ENCODE measurements at places on chromosomes 4 and X.

DNA sequence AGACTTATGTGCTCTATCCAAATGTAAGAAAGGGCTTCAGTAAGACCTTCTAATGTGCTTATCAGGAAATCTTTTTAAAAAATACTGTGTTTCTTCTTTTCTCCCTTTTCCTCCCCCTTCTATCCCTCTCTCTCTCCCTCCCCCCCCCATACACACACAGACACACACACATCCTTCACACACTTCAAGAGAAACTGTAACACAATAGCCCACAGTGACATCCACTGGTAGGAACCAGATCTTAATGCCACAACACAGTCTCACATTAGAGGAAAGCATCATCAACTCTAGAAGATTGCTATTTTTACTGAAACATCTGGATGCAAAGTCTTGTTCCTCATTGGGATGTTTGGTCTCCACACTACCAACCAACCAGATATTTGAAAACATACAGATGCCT lies 4.6 kb downstream of the PCDH19 start:
- DNase-seq: no peak

GRCh38 chrX:50442426-50443116 lies 28.1 kb downstream of the DGKK start:
- no peak for DNase-seq

GRCh38 chrX:114268643-114269042 lies 315.2 kb upstream of the HTR2C start:
- DNase-seq: no peak

GRCh38 chrX:18938710-18939109 lies 45.2 kb downstream of the PHKA2 start:
- DNase-seq: no peak

DNA sequence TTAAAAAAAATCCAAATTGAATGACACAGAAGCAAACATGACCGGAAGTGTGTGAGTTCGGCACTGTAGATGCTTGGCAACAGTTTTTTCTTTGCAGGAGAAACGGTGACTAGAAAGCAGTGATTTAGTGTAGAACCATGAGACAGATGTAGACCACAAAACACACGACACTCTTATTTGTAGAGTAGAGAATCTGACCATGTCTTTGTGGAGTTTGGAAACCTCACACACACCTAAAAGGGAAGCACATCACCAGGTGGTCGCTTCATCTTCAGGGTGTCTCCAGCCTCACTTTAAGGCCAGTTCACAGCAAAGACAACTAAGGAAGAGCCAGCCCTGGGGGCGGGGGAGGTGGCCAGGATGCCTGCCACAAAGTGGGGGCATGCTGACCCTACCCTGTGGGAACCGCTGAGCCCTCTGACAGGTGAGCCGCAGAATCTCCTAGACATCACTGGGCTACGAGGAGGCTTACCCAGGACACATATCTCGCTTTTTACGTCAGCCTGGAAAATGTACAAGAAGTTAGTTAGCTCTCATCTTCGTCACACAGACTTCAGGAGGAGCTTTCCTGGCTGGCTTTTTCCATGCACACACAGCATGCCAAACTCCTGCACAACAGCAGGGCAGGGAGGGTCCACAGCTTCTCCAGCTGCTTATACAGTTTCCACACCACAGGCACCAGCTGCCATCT lies 64.4 kb upstream of the PDLIM3 start:
- no peak for DNase-seq

- DNase-seq: no peak
Observed at GRCh38 chr4:171710743-171711142, 102.5 kb upstream of the GALNTL6 start.

DNA sequence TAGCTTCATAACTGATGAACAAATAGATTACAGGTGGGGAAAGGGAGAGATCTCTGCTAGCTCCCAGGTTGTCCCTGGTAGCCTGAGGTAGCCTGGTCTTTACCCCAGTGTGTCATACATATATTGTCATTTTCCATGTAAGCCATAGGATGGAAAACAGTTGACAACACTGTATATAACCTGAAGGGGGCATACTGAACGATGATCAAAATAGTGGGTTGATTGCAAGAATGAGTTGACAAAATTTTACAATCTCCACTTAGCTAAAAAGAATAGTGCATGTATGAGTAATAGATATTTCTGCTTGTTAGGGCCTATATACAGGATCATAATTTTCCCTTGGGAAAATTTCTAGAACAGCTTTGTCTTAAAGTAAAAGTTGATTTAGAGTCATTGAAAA lies 304.1 kb upstream of the HAND2 start:
- no peak for DNase-seq

GRCh38 chr4:109199585-109199984 lies 102.9 kb downstream of the COL25A1 start:
- no peak for DNase-seq

GRCh38 chr4:42397635-42398170 lies 415 bp downstream of the SHISA3 start:
- DNase-seq: no peak

DNA sequence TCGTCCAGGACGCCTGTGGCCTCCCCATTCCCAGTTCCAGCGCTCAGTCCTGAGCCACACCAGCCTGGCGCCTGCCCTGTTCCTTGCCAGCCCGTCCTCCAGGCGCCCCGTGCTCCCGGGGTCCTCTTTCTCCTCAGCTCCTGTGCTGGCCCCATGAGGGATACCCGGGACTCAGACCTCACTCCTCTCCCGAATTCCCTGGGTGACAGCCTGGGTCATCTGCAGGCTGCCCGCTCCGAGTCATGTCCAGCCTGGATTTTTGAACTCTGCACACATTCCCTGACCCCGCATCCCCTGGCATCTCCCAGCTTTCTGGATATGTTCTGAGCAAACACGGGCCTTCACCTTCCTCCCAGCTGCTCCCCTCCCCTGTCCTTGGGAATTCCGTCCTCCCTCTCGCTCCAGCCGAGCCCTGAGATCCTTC lies 14.9 kb upstream of the ADD1 start:
- no peak for DNase-seq

DNA sequence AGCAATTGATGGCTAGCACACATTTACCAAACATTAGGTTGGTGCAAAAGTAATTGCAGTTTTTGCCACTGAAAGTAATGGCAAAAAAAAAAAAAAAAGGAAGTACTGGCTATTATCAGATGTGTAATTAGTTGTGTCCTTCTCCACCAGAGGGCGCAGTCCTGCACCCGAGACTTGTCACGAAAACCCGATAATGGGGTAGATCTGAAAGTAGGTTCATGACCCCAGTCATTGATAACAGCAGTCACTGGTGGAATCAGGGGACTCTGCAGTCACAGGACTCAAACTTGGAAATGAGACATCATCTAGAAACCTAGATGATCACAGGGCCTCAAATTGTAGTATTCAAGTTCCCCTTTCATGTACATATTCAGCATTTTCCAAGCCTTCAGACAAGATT lies 13.1 kb upstream of the ACOT9 start:
- DNase-seq: no peak

Data from epithelial cell of proximal tubule (primary cell).